ENCODE measurements at places on chromosomes 1 and 21.

DNA sequence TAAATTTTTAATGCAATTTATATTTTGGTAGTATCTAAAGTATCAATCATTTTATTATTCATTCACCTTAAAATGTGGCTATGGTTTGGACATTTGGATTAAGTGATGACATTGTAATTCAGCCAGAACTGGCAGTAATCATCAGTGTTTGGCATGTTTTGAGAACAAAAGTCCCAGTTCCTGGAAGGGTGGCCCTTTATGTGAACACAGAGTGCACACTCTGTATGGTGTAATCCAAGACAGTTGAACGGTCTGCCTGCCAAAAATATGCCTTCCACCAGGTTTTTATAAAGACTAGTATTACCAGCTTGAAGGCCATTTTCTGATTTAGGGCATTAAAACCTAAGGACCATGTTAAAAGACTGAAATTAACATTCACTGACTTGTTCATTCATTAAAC is 448.7 kb downstream of the LTN1 start:
- DNase-seq, result no peak

DNA sequence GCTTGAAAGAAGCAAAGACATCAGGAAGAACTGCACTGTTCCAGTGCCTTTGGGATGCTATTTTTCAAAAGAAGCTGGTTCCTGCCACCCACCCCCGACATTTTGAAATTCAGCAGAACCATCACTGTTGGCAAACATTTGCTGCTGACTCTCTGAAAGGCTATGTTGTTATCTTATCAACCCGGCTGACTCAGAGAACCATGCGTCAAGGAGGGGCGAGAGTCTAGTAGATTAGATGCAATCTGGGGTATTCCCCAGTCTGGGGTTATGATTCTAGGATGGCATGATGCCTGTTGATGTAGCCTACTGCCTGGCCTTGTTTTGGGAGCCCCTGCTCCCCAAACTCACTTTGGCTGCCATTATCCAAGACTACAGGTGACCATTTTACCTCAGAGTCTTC is 267.8 kb upstream of the RUNX1 start:
- DNase-seq, result no peak

DNA sequence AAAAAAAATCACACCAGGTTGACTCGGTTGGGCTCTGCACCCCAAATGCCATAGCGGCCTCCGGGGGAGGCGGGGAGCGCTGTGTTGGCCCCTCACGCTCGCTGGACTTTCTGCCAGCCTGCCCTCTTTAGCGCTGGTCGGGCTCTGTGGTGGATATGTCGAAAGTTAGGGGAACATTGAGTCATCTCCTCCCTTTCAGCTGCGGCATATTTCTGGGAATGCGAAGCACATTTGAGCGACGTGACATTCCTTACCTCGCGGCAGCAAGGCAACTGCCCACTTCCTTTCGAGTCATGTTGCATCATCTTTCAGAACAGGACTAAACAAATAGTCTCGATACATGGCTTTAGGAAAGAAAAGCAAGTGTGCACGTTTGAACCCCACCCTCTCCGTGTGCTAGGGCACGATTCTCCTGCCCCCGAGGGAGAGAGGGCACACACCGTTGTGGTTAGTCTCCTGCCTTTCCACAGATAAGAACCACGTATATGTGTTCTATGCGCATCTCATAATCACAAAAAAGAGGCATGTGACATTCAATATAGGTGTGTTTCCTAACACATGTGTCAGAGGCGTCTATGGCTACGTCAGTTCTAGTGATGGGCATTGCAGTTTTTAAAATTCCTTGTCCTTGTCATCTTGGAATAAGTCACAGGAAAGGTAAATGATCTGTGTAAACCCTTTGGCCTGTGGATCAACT is 105.9 kb upstream of the SLC45A1 start:
- peak; percentile 97 for DNase-seq

DNA sequence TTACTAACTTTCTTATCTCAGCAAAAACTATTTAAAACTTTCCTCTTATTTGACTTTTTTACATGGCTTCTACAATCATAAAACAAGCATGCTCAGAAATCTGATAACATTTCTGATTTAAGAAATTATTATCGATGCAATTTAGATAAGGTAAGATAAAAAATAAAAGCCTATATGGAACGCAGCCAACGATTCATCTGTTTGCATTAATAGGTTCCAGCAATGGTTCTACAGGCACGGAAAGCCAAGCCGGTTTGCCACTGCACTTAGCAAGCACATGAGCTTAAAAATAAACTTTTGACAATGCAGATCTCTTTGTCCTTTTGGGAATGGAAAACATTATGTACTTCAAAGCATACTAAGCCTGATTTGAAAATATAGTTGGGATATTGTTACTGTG is 77.5 kb upstream of the KCNK2 start:
- no peak for DNase-seq

- DNase-seq, result no peak
Observed at GRCh38 chr1:210342986-210343780, 14.5 kb downstream of the HHAT start.

DNA sequence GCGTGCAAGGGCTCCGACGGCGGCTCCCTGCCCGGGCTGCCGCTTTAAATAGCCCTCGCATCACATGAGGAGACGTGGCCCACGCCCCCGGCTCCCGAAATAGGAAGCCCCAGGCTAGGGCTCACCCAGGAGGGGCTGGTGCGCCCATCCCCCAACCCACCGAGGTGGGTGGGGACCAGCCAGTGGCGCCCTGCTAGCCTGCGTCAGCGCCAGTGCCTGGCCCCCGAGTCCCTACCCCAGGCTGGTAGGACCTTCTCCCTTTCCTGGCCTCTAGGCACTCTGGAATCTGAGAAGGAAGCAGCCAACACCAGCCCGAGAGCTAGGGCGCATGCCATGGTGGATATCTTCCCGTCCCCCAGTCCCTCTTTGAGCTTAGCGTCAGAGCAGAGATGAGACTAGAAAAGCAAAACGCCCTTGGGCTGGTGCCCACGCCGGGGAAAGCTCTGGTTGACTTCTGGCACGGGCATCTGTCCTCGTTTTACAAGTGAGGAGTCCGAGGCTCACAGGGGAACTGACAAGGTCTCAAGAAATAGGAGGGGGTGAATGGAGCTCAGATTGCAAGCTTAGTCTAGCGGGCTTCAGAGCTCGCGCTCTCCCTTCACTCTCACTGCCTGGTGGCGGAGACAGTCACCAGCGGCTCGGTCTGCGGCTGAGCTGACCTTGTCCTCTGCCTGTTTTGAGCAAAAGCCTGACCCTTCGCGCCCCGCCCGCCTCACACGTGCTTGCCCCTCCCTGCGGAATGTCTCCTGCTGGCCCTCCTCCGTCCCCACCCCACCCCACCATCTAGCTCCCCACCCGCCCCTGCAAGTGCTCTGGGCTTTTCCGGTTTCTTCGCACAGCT is at the start of gene FABP3:
TSS of gene FABP3 (minus strand) at position 21 of the 841 bp plus-strand sequence. CDS start 62 bp downstream, outside the sequence.
- no peak for DNase-seq

DNA sequence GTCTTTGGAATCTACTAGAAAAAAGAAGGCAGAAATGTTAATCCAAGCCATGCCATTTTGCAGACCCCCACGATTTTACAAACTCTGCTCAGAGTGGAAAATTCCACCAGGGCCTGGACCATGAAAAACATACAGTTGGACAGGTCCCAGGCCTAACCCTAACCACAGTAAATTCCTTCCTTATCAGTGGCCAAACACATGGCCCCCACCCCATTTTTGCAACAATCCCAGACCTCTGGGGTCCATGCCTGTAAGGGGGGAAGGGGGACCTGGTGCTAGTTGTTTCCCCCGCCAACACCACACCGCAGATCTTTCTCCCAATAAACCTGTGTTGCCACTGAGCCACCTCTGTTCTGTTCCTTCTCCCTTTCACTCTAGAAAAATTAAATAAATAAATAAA is 1352.7 kb downstream of the AMY1C start:
- DNase-seq, result no peak

GRCh38 chr1:228340686-228341449 is 65.8 kb downstream of the TRIM11 start:
- no peak for DNase-seq

DNA sequence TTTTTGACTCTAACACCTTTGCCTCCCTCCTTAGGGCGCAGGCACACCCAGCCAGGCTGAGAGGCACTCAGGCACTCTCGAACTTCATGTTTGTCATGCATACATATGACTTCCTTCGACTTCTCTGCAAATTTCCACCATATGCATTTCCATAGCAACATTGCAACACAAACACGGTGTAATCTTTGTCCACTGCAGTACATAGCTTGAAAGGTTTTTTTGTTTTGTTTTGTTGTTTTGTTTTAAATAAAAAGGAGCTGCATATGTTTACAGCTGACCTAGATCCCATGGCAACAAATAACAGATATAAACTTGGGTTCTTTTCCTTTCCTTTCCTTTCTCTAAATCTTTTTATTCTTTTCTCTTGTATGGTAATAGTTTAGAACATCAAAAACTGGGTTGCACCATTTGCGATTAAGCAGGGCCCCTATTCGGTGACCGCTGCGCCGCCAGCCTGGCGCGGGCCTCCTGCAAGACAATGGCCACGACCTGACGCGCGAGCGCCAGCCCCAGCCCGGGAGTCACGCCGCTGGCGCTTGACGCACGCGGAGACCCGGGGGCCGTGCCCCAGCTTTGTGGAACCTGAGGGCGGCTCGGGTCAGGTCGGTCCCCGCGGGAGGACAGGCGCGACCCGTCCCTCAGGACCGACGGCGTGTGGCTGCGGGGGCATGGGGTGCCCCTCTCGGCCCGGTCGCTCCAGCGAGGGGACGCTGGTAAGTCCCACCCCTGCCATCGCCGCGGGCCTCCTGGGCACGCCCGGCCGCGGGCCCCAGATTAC is 35.2 kb downstream of the CCN1 start:
- no peak for DNase-seq

GRCh38 chr1:79374397-79374796 is 367.9 kb upstream of the ADGRL4 start:
- DNase-seq, result no peak
